Activated gamma-delta T cell treated with Interleukin-2 at 50 U/mL for 16 hours (primary cell): ENCODE measurements at places on chromosomes 3 and 15.

DNA sequence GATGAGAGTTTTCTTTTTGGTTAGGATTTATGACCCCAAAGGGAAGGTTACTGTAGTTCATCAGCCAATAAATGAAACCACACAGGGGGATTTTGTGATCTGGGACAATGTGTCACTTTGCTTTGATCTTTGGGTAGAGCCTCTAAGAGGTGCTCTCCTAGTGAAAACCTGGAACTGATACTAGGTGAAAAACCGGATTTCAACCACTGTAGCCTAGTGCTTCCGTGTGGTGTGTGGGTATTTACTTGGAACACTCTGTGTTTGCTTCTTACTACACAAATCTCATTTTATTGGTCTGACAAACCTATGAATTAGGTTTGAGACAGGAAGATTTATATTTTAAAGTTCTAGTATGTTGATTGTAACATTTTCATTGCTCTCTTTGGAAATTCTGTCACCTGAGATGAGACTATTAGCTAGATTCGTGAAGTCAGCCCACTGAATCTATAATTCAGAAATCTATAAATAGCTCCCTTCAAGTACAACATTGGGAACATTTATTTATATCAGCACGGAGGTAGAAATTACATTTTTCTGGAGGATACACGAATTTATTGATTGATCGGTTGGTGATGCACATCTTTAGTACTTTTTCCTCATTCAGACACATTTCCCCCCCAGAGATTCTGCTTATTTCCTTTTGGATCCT lies 119.8 kb downstream of the AKAP13 start:
- no peak for DNase-seq

- no peak for DNase-seq
Measured at GRCh38 chr3:157154563-157155330, 5.2 kb downstream of the CCNL1 start.

- DNase-seq, result no peak
Measured at GRCh38 chr15:61915640-61916039, 144.6 kb downstream of the VPS13C start.

DNA sequence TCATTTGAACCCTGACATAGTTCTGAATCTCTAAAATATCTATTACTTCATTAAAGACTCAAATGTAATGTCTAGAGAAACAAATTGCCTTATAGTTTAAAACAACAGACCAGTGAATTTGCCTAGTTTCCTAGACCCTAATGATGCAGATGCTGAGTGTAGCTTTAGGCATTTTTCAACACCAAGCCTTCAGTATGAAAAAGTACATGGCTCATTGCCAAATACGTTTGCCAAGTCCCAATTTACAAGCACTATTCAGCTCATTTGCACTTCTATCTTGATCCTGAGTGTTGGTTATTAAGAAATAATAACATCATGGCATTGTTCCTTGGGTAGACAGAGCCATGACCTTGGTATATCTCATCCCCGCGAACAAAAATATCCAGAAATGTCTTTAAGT lies 46.8 kb downstream of the EOMES start:
- no peak for DNase-seq

DNA sequence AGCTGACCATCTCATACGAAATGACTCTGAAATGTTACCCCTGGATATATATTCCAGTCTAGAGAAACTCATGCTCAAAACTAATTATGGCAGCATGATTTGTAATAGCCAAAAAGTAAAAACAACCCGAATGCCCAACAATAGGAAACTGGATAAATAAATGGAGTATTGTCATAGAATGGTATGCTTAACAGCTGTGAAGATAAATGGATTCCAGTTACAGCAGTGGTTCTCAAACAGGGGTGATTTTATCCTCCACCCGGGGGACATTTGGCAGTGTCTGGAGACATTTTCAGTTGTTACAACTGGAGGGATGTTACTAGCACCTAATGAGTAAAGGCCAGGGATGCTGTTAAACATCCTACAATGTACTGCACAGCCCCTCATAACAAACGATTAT lies 52.3 kb upstream of the PIAS1 start:
- DNase-seq, result no peak

- no peak for DNase-seq
Measured at GRCh38 chr3:28476764-28477163, 128.1 kb upstream of the AZI2 start.

GRCh38 chr3:27720899-27721716 lies 1.0 kb downstream of the EOMES start:
- no peak for DNase-seq

DNA sequence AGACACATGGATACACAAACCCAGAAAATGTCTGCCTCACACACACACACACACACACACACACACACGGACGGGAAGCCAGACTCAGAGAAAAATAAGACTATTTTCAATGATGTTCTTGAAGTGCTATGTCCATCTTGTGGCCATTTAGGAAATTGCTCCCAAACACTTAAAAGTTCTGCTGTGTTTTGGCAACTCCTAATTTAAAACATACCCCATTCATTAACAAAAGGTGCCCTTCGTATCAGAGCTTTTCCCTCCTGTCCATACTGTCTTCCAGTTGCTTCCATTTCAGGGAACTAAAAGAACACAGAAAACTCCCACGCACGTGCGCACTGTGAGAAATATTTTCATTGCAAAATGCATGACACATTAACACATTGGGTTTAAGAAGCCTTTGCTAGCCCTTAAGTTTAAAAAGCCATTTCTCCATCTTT lies 44.6 kb downstream of the SLC12A1 start:
- no peak for DNase-seq

DNA sequence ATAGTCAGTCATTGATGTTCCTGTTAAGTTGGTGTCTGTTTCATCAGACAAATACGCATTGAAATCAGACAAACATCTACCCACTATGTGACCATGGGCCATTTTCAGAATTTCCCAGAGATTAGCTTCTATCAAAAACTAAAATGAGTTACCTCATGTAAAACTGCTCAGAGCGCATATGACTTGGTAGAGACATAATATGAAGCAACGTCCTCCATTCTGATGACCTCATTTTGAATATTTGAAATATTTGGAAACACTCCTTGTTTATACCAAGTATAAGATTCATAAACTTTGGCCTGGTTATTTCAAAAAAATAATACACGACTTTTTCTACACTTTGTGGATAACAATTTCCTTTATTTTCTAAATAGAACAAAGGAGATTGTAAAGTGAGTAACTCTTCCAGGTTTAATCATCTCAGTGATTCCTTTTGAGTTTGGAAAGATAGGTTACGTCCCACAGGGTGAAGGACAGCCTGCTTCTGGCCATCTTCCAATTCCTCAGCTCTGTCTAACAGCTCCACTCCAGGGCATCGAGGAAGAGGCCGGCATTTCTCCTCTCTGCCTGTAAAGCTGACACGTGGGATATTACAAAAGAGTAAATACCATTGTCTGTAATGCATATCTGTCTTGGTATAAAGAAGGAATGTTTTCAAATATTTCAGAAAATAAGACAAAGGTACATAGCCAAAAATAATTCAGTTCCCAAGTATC lies 122.6 kb downstream of the CADM2 start:
- DNase-seq, result no peak

- peak; percentile 36 for DNase-seq
Measured at GRCh38 chr15:101121511-101122090, 130.2 kb downstream of the CHSY1 start.

DNA sequence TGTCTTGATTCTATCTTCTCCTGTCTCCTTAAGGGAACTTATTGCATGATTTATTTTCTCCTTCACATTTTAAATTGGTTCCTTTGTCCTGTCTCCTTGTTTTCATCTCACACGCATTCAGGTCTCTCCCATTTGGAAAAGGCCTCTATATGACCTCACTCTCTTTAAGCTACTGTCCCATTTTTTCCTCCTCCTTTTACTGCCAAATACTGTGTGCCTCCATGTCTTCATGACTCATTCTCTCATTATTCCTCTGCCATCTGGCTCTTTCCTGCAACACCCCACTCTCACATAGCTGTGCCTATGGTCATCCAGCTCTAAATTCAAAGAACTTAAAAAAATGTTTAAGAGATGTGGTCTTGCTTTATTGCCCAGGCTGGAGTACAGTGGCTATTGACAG lies 48.0 kb downstream of the TYRO3 start:
- no peak for DNase-seq

GRCh38 chr15:95973566-95974256 lies 356.8 kb upstream of the NR2F2 start:
- no peak for DNase-seq

DNA sequence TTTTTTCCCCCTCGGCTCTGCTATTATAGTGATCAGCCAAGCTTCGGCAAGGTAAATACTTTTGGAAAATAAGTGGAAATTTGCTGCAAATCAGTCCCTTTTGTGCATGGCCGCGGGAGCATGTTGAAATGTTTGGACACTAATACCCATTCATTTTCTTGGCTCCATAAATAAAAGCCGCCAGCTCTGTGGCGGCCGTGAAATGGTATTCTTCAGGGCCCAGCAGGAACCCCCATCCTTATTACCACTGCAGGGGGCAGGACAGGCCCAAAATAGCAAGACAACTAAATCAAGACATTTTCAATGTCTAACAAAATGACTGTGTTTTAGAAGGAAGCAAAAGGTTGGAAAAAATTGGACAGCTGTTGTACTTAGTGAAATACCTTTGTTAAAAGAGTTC lies 362.3 kb downstream of the NR2F2 start:
- DNase-seq, result no peak

DNA sequence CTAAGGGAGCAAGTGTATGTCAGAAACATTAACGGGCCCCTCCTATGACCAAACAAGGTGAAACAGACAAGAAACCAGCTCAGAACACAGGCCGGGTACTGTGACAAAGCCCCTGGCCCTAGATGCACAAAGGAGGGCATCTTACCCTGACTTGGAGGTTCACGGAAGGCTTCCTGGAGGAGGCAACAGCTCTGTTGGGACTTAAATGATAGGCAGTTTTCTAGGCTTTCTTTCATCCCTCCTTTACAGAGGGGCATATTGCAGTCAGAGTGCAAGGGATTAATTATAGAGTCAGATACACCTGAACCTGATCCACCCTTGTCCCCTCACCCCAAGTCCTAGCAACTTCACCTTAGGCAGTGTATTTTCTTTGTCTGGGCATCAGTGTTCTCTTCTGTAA lies 8.4 kb downstream of the EPHB3 start:
- DNase-seq, result no peak

- no peak for DNase-seq
Measured at GRCh38 chr15:90644952-90645725, 72.0 kb upstream of the BLM start.

GRCh38 chr3:34864011-34864410 lies 775.3 kb upstream of the ARPP21 start:
- DNase-seq, result no peak

DNA sequence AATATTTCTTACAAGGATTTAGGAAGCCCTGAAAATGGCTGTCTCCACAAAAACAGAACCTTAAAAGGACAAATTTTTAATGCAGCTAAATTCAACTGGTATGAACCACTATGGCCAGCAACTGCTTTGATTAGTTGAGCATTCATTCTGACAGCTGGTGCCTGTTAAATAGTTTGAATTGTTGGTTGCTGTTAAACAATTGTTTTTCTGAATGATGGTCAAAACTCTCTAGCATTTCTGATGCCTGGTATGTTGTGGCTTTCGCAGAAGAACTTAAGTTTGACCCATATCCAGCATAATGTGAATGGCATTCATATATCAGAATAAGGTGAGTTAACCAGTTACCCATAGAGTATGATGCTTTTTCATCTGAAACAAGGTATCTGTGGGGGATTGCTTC lies 138.4 kb downstream of the MEIS2 start:
- no peak for DNase-seq

DNA sequence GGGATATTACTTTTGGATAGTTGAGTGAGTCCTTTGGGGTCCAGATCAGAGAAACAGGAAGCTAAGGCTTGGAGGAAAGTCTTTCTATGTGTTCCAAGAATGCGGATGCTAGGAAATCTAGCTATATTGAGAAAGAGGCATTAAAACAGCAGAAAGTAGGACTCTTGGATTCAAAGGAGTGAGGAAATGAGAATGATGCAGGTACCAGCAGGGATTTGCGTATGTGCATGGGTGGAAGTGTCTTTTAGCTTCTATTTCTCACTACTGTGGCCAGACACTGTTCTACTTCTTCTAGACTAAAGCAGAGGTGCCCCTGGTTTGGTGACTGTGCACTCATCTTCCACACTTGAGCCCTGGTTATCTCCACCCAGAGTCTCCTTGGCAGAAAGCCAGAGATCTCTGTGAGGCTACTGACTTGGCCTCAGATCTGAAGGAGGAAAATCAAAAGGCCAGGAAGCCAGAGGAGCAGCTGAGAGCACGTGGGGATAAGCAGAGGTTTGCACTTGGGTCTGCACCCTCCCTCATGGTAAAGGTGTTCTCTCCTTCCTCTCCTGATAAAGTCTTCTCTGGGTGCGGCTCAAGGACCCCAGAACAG lies 44.3 kb downstream of the ATP2B2 start:
- DNase-seq, result no peak

GRCh38 chr3:171101982-171102641 lies 75.6 kb upstream of the SLC2A2 start:
- no peak for DNase-seq

- no peak for DNase-seq
Measured at GRCh38 chr3:141272906-141273662, 41.5 kb downstream of the PXYLP1 start.

DNA sequence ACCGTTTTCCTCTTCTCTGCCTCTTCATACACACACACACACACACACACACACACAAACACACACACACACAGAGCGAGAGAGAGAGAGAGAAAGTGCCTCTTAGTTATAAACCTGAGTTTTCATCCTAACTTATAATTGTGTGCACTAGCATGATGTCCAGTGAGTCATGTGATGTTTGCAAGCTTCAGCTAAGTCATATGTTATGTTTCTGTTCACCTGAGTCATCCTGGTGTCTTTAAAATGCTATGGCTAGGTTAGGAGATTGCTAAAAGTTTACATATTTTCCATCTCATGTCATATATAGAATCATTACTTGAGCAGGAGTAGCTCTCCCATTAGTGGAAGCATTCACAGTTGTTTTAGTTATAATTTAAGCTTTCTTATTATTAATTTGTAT lies 155.8 kb downstream of the EPHA6 start:
- DNase-seq, result no peak

GRCh38 chr3:156518726-156519125 lies 36.2 kb downstream of the SSR3 start:
- DNase-seq, result no peak

DNA sequence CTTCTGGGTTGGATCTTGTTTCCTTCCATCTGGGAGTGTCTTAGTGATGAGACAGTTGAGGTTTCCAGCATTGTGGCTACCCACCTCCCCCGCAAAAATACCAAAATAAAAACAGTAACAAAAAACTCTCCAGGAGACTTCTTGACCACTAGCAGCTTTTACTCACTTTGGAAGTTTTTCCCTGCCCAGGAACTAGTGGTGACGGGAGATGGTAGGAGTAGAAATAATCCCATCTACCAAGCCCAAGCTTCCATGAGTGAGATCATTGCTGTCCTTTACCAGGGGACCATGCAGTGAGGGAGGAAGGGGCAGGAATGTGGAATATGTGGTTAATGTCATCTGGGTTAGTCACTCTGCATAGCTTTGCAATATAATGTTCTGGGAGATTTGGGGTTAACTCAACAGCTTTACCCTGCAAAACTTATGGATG lies 187.7 kb downstream of the ITPR1 start:
- DNase-seq, result no peak

GRCh38 chr3:32381922-32382321 lies 9.7 kb upstream of the CMTM7 start:
- DNase-seq, result no peak

GRCh38 chr15:27459836-27460235 lies 488.9 kb downstream of the GABRG3 start:
- no peak for DNase-seq
